NCI-H2029 treated with DMSO at 0.1 percent for 48 hours (cell line): ENCODE measurements at places on chromosomes 12 and 14.
A peak's percentile ranks its signal among the peaks of the same experiment; 100 is the strongest.

DNA sequence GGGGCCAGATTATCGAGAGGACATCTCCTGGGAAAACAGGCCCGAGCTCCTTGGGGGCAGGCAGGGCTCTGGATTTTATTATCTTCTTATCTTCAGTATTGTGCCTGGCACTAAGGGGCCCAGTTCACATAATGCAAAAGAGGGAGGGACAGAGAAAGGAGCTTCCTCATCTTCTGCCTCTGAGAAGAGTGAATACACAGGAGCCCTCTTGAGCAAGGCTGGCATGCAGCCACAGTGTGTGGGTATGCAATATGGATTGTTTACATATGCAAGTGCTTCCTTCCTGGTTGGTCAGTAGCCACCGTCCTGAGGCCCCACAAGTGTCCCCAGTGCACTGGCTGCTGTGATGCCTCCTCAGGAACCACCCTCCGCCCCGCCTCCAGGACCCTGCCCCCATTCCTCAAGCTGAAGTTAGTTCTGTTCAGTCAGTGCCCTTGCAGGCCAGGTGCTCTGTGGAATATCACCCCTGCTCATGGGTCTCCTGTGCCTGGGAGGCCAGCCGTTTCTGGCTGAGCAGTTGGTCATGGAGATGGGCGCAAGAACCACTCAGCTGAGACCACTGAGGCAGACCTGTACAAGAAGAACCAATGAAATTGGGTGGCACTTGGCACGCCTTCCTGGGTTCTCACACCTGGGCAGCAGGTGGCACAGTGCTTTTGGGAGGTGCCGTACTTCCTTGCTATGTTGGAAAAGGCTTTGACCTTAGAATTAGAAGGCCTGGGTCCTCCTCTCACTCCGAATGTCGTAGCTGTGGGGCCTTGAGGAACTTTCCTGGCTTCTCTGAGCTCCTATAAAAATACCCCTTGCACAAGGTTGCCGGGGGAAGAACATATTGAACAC, 35.1 kb upstream of the ACTN1 start:
- peak; percentile 48 for DNase-seq

GRCh38 chr14:27065886-27066285, 468.1 kb upstream of the NOVA1 start:
- no peak for DNase-seq

GRCh38 chr12:107702106-107702505, 16.5 kb downstream of the PWP1 start:
- no peak for DNase-seq

DNA sequence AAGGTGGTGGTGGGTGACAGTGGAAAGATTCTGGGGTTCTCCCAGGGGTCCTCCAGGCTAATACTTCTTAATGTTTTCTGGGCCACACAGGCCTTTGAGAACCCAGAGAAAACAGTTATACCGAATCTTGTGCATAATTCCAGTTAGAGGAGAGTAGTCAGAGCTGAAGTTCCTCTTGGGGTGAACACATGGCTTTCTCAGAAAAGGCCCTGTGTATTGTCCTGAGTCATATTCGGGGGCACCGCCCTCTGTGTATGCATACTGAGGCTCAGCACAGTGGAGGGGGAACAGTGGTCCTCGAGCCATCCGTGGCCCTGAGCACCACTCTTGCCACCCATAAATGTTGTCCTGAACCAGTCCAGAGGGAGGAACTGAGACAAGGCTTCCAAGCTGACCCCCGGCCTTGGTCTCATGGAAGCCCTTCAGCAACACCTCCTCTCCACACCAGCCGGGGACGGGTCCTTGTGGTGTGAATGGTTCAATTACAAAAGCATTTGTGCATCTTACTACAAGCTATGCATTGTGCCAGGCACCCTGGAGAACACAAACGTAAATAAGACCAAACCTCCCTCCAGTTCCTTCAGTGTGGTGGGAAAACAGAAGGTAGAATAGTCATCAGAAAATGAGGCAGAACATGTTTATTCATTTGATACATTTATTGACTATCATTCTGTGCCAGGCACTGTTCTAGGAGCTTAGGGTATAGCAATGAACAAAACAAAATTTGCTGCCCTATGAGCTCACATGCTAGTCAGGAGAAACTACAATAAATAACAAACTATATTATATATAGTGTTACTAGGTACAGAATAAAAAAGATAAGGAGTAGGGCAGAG, 9.9 kb downstream of the DHRS2 start:
- DNase-seq = no peak

GRCh38 chr12:64793610-64794009, 30.8 kb upstream of the TBC1D30 start:
- no peak for DNase-seq

DNA sequence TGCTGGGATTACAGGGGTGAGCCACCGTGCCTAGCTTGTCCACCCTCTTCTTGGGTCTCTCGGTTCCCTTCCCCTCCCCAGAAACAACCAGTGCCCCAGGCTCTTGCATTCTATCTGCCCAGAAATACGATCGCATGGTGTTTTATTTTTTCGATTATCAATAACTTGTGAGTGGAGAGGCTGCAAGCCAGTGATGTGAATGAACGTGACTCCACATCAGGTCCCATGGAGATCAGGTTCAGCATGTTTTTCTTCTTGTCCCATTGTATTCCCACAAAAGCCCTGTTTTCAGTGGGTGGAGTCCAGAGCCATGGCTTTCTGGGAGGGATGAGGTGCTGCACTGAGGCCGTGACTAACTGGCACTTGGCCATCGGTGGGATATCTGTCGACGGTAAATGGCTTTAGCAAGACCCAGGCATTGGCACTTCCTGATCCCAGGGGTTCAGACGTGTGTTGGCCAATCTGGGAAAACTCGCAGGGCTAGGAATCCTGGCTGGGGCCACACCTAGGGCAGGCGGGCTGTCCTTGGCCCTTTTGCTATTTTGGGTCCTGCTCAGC, 12.7 kb upstream of the HNF1A start:
- DNase-seq = no peak

DNA sequence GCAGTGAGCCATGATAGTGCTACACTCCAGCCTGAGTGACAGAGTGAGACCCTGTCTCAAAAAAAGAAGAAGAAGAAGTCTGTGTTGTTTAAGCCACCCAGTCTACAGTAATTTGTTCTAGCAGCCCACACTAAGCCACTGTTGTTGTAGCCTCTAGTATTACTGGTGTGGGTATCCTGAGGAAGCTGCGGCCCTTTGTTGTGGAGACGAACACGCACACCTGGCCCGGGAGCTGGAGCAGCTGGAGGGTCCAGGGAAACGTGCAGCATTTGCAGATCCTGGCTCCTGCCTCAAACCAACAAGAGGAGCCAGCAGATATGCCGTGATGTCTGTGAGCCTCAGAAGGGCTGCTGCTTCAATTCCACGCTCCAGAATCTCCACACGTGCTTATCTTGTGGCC, 65.3 kb downstream of the MAP1LC3B2 start:
- DNase-seq = no peak

DNA sequence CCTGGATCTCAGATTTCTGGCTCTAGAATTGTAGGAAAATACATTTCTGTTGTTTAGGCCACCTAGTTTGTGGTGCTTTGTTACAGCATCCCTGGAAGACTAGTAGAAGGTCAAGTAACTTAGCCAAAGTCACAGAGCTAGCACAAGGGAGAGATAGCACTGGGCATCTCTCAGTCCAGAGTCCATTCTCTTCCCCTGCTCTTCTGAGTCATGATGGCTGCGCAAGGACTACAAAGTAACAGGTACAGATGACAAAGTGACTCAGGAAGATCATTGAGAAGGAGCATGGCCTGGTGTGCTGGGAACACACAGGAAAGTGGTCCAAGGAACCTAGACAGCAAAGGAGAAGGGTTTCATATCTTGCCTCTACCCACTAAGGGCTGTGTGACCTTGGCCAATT, 19.3 kb downstream of the SLC17A8 start:
- DNase-seq = no peak

DNA sequence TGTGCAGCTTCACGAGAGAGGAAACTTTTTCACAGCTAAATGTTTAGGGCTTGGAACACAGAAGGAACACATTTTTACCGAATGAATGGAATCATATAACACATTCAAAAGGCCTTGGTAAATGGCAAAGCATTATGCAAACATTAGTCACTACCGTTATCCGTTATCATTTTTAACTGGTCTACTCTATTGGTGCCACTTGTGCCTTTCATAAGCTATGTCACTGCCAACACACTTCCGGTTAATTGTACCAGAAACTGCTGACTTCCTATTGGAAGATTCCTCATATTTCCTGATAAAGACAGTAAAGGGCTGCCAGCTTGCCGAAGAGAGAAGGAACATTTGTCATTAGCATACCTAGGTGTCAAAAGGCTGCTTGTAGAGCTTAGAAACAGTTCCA, 169.2 kb downstream of the APAF1 start:
- DNase-seq = peak; percentile 44
